ENCODE measurements at places on chromosomes 3 and 15.

GRCh38 chr3:65914740-65915367 lies 123.9 kb downstream of the MAGI1 start:
- no peak for DNase-seq

GRCh38 chr15:26971271-26972018 lies 464 bp downstream of the GABRG3 start:
- no peak for DNase-seq

DNA sequence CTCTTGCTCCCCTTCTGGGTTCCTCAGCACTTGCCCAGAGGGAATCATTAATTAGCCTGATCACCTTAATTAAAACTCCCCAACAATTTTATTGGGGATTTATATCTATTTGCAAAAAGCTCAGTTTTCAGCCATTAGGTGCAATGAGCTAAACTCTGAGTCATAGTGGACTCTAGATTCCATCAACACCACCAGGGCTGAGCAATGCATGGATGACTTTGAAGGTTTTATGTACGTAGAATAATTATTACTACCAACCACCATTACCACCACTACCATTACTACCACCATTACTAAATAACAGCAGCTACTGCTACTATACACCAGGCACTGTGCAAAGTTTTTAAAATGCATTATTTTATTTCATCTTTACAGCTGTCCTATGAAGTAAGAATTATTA lies 81.2 kb downstream of the ZNF621 start:
- DNase-seq: no peak

GRCh38 chr3:178385280-178385952 lies 150.8 kb upstream of the KCNMB2 start:
- no peak for DNase-seq

- DNase-seq: no peak
Observed at GRCh38 chr3:139187154-139187553, 142.5 kb upstream of the PRR23C start.

DNA sequence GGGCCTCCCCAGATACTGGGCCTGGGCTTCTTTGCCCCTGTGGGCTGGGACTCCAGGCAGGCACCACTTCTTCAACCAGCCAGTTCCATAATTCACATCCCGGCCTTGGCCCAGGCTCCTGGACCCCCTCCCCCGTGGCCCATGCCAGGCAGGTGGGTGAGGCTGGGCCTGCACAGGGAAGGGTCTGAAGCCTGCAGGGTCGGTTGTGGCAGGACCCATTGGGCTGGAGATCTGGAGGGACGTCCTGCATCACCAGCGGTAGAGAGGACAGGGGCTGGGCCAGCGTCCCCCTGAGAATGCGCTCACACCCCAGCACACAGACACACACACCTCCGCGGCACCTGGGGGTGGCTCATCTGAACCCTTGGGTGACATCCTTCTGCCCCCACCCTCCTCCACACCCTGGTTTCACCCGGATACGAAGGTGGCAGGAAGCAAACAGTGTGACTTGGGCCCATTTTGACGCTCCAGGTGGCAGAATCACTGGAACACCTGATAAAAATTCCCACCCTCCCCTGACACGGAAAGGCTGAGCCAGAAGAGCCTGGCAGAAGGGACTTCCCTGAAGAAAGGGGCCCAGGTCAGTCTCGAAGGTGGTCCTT lies 15.4 kb downstream of the ZDHHC19 start:
- DNase-seq: no peak

- no peak for DNase-seq
Observed at GRCh38 chr3:45807681-45808540, 11.6 kb upstream of the SLC6A20 start.

DNA sequence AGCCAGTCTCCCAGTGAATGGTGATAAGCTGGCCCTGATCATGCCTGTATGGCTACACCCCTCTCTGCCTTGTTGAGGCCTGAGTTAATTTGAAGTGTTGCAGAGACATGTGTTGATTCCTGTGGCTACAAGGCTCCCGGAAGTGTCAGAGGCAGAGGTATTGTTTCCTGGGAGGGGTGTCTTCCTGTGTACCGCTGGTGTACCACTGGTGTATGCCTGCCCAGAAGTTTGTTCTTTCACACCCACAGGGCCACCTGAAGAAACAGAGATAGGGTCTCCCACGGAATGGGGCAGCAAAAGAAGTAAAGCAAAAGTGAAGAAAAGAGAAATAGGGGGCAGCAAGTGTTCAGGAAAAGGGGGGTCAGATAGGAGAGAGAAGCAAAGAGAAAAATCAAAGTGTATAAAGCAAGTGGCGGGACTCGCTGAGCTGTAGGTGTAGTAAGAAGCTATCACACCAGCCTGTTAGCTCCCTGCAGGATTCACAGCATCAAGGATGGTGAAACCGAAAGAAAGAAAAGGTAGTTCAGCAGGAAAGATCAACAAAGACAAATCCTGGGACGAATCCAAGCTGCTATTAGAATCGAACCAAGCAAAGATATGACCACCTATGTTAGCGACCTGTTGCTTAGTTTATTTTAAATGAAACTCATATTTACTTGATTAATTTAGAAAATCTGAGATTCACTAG lies 36.6 kb upstream of the CD47 start:
- DNase-seq: no peak

DNA sequence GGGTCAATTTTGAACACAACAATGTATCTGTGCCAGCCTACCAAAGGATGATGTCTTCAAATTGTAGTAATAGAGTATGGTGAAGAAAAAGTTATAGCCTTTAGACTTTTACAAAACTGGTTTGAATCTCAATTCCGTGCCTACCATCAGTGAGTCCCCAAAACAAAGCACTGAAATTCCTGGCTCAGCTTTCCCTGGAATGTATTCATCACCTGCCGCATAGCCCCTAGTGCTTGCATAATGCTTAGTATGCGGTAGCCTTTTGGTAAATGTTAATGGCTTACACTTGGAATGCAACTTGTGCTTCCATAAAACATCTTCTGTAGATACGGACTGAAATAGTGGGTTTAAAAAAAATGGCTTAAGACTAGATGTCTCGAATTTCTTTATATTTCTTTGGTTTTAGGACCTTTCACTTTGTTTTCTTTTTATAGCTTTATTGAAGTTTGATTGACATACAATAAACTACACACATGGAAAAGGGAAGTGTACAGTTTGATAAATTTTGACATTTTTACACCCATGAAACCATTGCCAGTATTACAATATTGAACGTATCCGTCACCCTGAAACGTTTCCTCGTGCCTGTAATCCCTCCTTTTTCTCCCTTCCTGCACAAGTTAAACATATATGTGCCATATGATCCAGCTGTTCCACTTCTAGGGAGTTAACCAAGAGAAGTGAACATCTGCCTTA lies 12.1 kb downstream of the SACM1L start:
- DNase-seq: no peak

- DNase-seq: no peak
Observed at GRCh38 chr15:95486224-95486623, 844.3 kb upstream of the NR2F2 start.

DNA sequence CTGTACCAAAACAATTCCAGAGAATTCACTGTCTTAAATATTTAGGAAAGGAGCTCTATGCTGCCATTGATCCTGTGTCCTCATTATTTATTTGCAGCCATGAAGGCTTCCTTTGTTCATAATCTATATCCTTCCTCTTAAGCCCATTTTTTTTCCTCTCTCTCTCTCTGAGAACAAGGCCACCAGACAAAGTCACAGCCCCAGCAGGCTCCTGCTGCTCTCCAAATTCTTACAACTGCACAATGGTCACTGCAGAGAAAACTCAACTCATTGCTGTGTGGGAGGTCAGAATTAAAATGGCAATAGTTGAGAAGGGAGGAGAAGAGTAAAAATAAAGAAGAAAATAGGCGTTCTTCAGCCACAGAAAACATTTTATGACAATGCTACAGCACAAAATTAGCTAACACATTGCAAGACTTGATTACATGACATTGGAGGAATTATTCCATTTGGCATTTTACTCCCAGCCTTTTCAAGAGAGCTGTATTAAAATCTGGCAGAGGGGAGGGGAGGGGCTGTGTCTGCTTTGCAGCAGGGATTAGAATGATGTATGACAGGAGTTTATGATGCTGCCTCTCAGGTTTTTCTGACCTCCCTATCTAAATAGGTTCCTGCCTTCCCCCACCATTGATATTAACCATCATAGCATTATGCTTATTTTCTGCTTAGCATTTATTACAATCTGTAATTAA lies 399.7 kb upstream of the THBS1 start:
- DNase-seq: no peak

GRCh38 chr3:93924491-93924890 lies 49.2 kb downstream of the PROS1 start:
- DNase-seq: no peak

DNA sequence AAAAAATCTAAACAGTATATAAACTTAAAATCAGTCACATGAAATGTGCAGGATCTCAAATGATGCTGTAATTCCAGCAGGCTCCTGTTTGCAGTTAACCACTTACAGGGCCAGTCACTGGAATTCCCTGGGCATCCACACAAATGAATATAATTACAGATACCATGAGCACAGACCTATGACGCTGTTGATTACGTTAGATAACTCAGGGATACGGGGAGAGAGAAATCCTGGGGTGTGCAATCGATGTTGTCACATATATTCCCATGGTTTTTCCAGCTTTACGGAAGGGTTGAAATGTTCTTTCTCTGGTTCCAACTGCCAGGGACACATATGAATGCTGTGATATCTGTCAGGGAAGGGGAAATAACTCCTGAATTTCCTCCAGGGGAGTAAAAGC lies 100.8 kb downstream of the RORA start:
- DNase-seq: no peak

- DNase-seq: no peak
Observed at GRCh38 chr3:176587089-176587488, 610.2 kb downstream of the TBL1XR1 start.

GRCh38 chr3:183775781-183776180 lies 49.6 kb downstream of the MAP6D1 start:
- DNase-seq: no peak

- DNase-seq: no peak
Observed at GRCh38 chr3:72309661-72310418, 524.9 kb upstream of the PROK2 start.

- DNase-seq: no peak
Observed at GRCh38 chr15:25832158-25832557, 31.0 kb downstream of the ATP10A start.

GRCh38 chr15:96330064-96330449 lies 443 bp upstream of the NR2F2 start:
- DNase-seq: no peak

DNA sequence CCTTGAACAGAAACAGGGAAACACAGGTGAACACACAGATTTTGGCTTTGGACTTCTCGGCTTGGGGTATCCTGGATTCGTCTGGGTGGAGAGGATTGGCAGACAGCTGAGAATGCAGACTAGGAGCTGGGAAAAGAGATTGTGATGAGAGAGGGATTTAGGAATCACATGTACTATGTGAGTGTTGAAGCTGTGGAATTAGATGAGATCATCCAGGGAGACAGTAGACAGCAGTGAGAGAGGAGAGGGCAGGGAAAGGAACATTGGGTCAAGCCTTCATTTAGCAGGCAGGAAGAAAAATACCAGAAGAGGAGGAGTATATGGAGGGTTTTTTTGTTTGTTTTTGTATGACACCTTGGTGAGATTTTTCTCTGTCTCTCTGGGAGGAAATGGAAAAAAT lies 262.1 kb upstream of the TBL1XR1 start:
- DNase-seq: no peak

DNA sequence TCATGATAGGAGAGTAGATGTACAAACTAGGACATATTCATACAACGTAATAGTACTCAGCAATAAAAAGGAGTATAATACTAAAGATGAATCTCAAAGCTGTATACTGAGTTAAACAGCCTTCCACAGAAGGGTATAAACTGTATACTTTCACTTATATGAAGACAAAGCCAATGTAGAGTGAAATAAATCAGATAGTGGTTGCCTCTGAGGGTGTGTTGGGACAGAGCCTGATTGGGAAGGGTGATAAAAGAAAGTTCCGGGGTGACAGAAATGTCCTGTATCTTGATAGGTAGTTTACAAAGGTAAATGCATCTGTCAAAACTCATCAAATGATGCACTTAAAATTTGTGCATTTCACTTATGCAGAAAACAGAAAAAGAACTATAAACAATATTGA lies 122.5 kb downstream of the ADAM10 start:
- no peak for DNase-seq

GRCh38 chr3:30567139-30567753 lies 39.2 kb upstream of the TGFBR2 start:
- no peak for DNase-seq

DNA sequence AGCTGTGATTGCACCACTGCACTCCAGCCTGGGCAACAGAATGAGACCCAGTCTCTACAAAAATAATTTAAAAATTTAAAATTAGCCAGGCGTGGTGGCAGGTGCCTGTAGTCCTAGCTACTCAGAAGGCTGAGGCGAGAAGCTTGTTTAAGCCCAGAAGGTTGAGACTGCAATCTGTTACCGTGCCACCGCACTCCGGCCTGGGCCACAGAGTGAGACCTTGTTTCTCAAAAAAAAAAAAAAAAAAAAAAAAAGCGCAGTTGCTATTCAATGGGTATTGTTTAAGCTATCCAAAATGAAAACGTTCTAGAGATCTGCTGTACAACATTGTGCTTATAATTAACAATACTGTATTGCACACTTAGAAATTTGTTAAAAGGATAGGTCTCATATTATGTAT lies 24.0 kb downstream of the ZNF148 start:
- DNase-seq: no peak

DNA sequence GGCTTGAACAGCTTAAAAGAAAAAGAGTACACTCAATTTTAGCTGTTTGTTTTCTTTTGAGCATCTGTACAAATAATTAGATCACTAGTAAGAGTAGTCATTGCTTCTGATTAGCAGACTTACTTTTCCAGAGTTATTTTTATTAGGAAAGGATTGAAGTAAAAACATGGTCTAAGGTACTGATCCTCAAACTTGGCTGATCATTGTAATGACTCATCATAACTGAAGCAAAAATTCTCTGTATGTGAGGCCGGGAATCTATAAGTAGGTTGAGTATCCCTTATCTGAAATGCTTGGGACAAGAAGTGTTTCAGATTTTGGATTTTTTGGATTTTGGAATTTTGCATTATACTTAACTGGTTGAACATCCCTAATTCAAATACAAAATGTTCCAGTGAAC lies 12.4 kb downstream of the NMD3 start:
- DNase-seq: no peak

DNA sequence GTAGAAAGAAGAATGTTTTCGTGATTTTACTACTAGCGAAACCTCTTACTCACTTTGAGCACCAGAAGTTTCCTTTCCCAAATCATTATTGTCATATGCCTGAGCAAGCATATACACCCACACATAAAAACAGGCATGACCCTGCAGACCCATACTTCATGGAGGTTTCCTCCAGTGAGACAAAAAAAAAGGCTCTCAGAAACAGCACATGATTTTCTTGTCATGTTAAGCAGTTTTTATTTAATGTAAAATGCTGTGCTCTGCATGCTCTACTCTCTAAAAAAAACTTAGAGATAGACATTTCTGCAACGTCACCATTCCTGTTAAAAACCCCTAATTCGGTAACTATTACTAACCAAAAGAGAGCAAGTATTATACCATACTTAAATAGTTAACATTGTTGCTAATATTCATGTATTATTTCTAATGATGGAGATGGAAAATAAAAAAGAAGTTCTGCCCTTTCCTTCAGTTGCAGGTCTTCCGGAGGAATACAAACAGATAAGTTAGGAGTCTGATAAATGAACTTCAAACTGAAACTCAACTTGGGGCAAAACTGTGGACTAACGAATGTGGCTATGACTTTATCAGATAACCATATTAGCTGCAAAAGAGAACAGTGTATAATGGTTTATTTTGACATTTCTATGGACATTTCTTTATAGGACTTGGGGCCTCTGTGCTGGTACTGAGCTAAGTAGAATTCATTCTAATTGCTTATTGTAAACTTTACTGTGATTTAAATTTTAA lies 15.9 kb downstream of the CD200R1 start:
- DNase-seq: no peak

All from stimulated activated CD4-positive, alpha-beta T cell treated with anti-CD3 and anti-CD28 coated beads, Interleukin-1b, Interleukin-23, amount 100 ng/mL, for 1 hour (primary cell).